Heart left ventricle (tissue), 16 donors: ENCODE measurements at places on chromosomes 3 and 15.

- DNase-seq: no peak
Measured at GRCh38 chr15:66845266-66845785, 143.3 kb downstream of the SMAD6 start.

DNA sequence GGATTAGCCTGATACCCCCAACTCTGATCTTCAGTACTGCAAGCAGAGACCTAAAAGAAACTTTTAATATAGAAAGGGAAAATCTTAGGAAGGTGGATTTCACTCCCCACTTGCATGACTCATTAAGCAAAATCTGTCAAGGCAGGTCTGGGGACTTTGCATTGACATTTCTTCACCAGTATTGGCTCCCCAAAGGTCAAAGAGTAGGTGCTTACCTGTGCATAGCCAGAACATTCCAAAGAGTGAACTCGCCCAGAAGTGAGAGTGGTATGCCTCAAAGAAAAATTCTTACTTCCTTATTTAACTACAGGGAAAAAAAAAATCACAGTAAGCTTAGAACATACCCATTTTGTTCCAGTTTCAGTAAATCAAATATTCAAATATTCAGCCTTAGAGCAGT is 140.9 kb upstream of the TP63 start:
- no peak for DNase-seq

- no peak for DNase-seq
Measured at GRCh38 chr3:108728934-108729333, 28.3 kb downstream of the RETNLB start.

- DNase-seq: no peak
Measured at GRCh38 chr3:44992555-44993470, 16.8 kb downstream of the EXOSC7 start.

DNA sequence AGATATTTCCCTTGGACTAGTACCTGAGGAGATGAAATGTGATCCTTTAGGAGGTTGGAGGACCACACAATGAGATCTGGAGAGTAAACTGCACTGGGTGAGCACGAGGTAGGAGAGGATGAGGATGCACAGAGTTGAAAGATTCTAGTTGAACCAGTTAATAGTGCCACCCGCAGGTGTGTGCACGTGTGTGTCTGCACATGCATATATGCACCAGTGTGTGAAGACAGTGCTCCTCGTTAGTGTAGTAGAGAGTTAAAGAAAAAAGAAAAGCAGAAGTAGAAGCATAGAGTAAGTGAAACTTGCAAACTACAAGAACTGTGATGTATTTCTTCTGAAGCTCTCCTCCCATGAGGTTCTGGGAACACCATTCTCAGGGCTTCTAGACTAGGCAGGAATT is 8.4 kb downstream of the MED12L start:
- no peak for DNase-seq

- no peak for DNase-seq
Measured at GRCh38 chr3:43884581-43884980, 193.8 kb downstream of the ABHD5 start.

DNA sequence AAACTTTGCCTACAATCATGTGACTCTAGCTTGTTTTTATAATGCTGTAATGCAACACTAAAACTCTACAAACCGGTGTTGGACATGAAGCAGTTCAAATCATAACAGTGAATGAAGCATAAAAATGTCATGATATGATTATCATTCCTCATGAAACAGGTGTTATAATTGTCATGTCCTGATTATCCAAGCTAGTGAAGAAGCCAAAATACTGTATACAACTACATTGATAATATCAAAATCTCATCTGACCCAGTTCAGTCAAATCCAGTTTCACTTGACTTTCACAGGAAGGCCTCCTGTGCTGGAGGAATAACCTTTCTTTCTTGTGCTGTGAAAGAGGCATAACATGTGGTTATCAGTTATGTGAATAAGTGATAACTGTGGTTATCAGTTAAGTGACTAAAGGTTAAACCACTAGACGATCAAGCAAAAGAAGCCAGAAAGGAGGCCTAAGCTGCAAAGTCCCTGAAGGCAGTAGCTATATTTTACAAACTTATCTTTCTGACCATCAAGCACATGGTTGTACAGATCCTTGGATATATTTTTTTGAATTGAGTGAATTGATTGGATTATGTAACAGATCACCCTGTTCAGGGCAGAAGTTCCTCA is 296.4 kb downstream of the TUSC7 start:
- DNase-seq: no peak

GRCh38 chr3:183823963-183824362 is 1.4 kb downstream of the MAP6D1 start:
- no peak for DNase-seq

GRCh38 chr15:101566748-101567488 is 77.4 kb upstream of the PCSK6 start:
- no peak for DNase-seq

DNA sequence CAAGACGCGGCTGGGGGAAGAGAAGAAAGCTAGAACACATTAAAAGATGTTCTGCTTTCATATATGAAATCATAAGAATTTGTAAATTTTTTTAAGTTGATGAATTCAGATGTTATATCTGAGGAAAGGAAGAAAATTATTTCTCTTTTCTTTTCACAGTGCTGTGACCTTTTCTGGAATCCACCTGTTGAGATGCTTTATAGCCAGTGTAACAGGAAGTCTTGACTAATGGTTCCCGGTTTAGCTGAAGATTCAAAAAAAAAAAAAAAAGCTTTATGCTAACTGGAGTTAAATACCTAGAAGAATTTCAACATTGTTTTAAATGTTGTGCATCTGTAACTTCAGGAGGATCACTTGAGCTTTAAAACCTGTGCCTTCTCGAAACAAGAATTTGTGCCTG is 9.9 kb downstream of the GTPBP8 start:
- DNase-seq: no peak

DNA sequence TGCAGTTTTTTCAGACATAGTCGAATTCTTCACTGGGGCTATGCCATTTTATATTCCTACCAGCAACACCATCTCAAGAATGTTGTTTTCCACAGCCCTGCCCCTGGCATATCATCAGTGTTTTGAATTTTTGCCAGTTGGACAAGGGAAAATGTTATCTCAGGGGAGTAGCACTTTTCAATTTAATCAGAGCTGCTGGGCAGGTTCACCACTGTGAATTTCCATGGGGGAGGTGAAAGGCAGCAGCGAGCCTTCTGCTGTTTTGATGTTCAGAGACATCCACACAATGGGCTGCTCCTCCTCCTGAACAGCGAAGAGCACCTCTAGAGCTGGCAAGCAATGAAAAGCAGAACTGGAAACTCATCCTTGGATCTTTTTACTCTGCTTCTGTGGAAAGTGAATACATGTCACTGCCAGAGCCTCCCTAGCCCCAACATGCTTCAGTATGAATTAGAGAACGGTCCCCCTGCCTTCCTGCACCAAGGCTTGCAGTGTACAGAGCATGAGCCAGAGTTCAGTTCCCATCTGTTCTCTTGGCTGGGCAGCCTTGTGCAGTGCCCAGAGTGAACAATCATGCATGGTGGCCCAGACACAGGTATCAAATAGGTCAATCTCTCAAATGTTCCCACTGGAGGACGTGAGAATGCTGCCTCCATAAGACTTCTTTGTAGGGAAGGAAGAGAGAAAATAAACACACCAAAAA is 56.1 kb upstream of the RAD18 start:
- DNase-seq: no peak

- no peak for DNase-seq
Measured at GRCh38 chr3:137770835-137771399, 6.8 kb downstream of the SOX14 start.

GRCh38 chr15:99564221-99565048 is 1.3 kb upstream of the MEF2A start:
- DNase-seq: peak; percentile 71

- no peak for DNase-seq
Measured at GRCh38 chr3:69761896-69762767, 22.9 kb downstream of the MITF start.

GRCh38 chr3:33949074-33949473 is 150.6 kb downstream of the PDCD6IP start:
- no peak for DNase-seq

DNA sequence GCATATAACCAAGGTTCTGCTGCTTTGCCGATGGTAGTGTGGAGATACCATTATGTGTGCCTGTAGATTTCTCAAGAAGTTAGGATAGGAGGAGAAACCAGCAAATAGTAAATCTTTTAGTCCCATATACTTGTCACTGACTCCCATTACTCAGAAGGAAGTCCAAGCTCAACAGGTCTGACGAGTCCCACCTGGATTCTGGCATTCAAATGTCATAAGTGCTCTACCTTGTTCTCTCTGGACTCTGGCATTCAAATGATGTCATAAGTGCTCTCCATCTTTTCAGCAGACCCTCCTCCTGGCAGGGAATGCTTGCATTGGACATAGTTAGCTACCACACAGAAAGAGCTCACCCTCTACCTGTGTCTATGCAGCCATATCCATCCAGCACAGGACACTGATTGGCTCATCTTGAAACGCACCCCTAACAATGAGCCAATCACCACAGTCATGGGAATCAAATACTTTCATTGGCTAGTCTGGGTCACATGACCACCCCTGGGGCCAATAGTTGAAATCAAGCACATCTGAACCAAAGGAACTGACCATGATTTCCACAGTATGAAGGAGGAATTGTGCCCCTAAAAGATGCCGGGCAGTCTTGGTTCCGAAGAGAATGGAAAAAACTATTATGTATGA is 205.0 kb upstream of the ADAMTS9 start:
- no peak for DNase-seq

DNA sequence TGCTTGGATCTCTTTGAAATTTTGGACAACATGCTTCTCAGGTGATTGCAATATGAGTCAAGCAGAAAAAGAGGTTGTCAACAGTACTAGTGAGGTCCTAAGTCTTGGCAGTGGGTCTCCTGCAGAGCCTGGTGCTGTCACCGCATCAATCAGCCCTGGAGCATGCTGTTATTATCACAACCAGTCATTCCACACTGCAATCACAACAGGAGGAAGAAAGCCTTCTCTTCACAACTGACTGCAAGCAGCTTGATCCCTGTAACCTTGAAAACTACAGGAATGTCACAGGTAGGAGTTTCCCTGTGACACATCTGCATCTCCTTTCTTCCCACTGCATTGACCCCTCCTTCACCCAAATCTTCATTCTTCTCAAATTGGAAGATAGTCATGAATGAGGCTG is 451.1 kb upstream of the ATP11B start:
- no peak for DNase-seq

DNA sequence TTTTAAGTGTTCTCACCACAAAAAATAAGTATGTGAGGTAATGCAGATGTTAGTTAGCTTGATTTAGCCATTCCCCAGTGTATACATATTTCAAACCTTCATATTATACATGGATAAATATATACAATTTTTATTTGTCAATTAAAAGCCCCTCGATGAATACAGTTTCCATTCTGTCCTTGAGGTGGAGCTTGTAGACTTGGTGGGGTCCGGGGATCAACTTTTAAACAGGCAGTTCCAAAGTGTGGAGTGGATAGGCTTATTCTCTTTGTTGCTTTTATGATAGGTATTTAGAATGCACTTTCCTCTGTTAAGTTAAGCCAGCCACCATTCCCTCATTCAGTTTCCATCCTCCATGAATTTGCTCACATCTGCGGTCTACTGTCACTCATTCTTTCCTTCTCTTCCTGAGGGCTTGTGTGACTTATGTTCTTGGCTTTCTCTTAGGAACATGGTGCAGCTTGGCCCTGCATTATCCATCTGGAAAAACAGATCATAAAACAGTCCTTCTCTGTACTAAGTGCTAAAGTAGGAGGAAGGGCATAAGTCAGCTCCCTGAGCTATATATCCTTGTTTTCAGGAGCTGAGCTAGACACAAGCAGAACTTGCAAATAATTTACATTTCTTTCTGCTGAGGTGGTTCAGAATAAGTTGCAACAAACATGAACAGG is 149.1 kb downstream of the NFKBIZ start:
- no peak for DNase-seq

GRCh38 chr3:174477491-174477890 is 381.6 kb upstream of the NAALADL2 start:
- DNase-seq: no peak

DNA sequence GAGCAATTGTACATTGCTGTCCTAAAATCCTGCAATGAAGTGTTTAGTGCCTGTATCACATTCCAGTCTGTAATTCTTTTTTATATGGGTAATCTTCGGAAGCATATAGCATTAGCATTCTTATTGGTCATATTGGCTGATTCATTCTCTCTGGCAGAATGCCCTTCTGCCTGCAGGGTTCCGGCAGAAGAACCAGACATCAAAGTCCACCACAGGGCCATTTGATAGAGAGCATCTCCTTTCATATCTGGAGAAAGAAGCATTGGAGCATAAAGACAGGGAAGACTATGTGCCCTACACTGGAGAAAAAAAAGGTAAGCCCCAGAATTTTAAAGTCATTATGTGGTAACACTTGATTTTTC is 39.6 kb downstream of the TMOD3 start:
- DNase-seq: no peak

DNA sequence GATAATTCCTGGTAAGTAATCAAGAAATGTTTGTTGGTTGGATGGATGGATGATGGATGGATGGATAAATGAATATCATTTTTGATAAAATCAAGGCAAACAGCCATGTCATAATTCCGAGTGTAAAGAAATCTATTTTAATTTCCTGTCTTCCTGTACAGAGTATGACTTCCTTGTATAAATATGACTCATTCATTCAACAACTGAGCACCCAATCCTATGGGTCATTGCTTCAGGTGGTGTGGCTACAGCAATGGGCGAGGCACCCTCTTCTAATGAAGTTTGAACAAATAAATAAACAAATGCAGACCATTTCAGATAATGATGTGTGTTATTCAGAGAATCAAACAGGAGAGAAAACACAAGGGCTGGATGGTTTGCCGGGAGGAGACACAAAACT is 198.7 kb downstream of the TNIK start:
- no peak for DNase-seq

DNA sequence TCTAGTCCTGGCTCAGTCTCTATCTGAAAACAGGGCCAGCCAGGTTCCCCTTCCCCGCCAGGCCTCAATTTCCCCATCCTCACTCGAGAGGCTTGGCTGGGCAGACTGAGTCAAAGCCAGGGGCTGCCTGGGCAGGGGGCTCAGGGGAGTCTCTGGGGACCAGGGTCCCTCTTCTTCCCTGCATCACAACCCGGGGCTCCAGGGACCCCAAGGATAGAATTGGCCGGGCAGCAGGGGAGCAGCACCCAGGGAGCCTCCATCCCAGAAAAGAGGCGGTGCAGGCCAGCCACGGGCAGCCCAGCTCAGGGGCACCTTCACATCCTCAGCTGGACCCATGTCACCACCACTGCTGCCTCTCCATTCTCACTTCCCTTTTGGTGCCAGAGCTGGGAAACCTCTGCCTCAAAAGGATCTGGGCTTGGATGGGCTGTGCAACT is 13.3 kb upstream of the PLXND1 start:
- DNase-seq: peak; percentile 23

GRCh38 chr15:41888662-41889253 is 5.1 kb downstream of the SPTBN5 start:
- DNase-seq: no peak

GRCh38 chr3:123429362-123430125 is 19.3 kb downstream of the ADCY5 start:
- no peak for DNase-seq

- no peak for DNase-seq
Measured at GRCh38 chr3:45841420-45841756, 531 bp downstream of the LZTFL1 start.

- DNase-seq: no peak
Measured at GRCh38 chr15:78129077-78129750, 2.0 kb downstream of the CIB2 start.
